Uterus (tissue), 4 donors: ENCODE measurements at places on chromosomes 7 and 10.

DNA sequence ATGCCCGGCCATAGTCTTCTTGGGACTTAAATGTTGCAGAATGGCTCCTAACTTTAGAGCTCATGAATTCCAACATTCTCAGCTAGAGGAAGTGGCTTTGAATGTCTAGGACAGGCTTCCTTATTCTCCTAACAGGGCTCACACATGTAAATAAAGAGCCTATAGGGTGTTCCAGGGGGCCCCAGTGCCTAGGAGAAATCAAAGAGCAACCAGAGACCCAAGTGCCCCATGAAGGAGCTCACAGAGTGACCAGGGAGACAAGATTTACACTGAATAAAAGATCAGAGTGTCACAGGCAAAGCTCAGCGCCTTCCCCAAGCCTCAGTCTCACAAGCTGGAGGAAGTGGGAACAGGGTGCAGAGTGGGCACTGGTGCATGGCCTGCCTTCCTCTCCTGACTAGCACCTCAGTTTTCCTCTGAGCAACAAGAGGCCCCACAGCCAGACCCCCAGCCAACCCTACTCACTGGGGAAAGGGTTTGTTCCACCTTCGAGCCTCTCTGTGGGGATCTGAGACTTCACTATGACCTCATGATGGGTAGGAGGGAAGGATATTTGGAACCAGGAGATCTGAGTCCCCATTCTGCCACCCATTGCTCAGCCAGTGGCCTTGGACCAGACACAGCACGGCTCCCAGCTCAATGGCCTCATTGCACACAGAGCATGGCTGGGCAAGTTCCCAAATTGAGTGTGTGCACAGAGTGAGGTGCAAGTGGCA is 16.0 kb downstream of the TMEM273 start:
- DNase-seq, result no peak

DNA sequence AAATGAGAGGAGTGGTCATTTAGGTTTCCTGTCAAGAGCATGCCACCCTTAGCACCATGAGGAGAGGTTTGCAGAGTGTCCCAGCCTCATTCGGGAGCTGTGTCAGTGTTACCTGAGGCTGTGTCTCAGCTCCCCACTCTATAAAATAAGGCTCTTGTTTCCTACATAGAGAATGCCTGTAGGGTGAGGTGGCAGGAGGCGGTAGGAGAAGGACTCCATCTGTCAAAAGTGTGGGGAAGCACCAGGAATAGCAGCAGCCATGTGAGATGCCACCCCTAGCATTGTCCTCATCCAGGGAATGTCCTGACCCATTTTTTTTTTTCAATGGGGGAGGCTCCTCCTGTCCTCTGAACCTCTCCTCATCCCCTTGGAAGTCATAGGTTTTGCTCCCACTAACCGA is 451.2 kb downstream of the PLXNA4 start:
- no peak for DNase-seq

DNA sequence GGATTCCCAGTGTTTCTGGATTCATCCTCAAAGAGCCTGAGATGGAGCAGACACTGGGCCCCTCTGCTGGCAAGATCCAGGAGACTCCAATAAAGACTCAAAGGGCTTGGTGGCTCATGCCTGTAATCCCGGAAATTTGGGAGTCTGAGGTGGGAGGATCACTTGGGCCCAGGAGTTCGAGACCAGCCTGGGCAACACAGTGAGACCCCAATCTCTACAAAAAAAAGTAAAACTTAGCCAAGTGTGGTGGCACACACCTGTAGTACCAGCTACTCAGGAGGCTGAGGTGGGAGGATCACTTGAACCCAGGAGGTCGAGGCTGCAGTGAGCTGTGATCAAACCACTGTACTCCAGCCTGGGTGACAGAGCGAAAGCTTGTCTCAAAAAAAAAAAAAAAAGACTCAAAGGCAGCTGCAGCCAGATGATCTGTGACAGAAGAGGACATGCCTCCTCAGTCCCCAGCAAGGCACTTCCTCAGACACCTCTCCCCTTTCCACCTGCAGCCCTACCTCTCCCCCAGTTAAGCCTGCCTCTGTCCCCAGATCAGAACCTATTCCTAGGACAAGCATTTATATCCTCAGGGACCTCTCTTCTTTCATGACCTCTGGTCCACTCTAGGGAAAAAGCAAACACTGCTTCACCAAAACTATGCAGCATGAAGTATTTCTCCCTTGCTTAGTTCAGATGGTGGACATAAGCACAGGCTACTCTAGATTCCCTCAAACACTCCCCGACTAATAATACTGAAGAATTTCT is 27.9 kb downstream of the PDLIM1 start:
- DNase-seq, result no peak

DNA sequence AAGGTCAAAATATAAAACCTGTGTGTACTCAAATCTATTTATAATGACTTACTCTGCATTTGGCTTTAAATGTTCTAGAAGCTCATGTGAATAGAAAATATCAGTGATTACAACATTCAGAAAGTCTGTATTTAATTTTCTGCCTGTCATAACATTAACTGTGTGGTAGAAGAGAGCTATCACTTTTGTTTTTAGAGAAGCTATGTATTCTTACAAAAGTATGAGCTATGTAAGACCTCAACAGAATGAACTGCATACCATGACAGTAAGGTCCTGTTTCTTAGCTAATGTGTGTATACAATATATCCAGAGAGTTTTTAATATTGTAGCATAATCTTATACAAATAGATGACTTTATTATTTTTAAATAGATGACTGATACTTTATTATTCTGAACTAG is 61.5 kb downstream of the PTN start:
- DNase-seq, result no peak

DNA sequence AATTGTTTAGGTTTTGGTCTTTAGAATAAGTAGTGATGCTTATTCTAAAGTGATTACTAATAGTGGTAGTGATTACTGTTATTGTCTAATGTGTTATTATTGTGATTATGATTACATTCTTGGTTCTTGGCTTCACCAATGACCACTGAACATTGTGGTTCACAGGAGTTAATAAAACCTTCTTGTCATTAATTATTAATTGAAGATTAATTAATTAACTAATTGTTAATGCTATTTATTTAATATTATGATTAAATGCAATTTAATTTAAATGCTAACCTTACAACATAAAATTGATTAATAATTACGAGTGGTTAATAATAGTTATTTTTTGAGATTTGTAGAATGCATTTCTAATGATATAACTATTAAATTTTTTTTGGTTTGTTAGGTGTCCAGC is 747.7 kb upstream of the POM121L12 start:
- DNase-seq, result no peak

GRCh38 chr7:73963252-73963822 is 64.6 kb upstream of the ELN start:
- DNase-seq, result no peak

DNA sequence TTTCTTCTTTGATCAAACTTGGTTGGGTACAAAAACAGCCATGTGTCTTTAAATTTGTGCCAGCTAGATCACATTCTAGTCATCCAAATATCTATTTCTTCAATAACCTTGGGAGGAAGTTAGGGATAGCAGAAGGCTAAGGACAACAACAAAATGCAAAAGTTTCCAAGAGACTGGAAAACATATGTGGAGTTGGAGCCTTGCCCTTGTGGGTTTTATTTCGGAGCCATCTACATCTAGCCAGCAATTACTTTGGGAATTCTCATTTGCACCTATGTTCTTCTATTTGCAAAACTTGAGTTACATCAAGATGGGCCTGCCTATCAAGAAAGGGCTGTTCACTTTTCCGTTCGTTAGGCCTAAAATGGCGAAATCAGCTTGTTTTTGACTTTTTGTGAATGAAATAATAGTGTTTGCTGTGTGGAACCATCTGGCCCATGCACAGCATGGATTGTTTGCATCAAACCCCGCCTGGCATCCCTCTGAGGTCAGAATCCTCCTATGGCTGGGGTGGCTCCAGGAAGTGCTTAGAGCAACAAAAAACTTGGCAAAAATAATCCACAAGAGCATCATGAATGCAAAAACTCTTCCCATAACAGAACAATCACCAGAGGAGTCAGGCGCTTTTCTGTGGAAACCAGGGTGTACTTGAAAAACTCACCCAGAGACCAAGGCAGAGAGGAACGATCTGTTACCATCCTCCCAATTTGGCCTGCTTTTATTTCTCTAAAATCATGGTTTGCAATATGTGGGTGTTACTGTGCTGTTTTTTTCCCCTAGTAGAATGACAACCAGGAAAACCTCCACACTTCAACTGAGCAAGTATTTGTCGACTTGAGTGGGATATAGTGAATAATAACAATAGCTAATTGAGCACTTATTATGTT is 36.2 kb upstream of the XPNPEP1 start:
- DNase-seq, result no peak

- no peak for DNase-seq
Measured at GRCh38 chr7:26192485-26193087, 8.0 kb downstream of the HNRNPA2B1 start.

GRCh38 chr10:28135258-28135657 is 136.4 kb upstream of the ODAD2 start:
- DNase-seq, result no peak

GRCh38 chr7:118183428-118183785 is 557 bp upstream of the LSM8 start:
- DNase-seq, result no peak
